ENCODE measurements at places on chromosomes 2 and 18.

DNA sequence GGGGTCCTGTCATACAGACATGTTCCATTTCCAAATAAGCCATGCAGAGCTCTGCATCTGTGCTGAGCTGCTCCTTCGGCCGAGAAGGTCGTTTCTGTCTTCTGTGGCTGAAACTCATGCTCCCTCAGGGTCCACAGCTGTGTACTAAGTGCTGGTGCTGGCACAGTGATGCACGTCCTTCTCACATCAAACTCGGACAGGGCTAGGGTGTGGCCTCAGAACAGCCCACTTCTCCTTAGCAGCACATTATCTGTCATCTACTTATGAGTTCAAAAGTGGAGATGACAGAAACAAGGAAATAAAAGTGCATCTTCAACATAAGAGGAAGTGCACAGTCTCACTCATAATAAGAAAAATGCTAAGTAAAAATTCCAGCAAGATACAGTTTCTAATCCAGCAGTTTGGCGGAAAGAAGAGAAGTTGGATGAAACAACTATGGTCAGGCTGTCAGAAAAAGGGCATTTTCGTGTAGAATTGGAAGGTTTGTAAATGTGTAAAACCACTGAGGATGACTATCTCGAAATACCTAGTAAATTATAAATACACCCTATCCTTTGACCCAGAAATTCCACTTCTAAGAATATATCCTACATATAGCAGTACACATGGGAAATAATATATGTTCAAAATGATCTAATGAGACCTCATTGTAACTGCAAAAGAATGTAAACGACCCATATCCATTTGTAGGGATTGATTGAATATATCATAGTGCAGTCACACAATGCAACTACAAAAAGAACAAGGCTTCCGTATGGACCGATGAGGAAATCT is 53.7 kb upstream of the APCDD1 start:
- DNase-seq: no peak

DNA sequence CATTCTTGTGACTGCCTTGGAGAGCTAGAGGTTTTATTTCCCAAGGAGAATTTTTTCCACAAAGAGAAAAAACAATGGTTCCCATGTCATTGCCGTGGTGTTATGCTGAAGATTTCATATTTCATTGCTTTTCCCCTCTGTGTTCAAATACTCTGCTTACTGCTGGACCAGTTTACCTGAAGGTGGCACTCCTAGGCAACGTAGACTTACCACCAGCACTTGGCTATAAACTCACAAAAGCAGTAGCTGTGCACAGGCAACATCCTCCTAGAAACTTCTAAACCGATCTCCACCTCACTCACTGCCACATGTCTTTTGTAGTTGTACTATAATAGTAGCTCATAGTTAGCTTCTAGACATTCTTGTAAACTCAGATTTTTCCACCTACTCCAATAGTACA is 1319.7 kb upstream of the CRIM1 start:
- no peak for DNase-seq

- no peak for DNase-seq
Measured at GRCh38 chr18:3193331-3193730, 26.4 kb downstream of the MYOM1 start.

DNA sequence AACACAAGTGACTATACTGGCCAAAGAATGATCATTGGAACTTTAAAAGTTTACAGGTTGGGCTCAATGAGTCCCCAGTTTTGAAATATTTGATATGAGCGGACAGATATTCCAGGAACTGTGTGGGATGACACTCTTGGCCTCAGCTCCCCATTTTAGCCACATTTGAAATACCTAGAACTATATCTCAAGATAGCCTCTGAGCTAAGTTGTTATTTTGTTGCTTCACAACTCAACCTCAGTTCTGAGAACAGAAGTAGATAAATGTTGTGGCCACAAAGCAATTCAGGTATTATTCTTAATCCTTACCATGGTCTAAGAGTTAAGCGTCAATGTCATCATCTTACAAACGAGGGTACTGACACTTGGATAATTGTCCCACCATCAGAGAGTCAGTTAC is 172.2 kb upstream of the SETBP1 start:
- no peak for DNase-seq

DNA sequence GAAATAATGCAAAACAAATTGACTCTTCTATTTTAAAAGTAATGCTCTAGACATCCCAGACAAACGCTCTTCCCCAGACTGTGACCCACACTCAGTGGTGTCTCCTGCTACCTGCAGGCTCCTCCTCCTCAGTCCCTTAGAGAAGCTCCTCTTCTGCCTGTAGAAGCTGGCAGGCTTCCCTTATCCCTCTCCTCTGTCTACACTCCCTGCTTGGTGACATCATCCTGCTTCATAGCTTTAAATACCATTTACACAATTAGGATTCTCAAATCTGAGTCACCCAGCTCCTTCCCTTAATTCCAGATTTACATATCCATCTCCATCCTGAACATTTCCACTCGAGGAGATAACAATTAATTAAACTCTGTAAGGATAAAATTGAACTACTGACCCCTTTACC is 167.9 kb downstream of the FBXO15 start:
- no peak for DNase-seq

DNA sequence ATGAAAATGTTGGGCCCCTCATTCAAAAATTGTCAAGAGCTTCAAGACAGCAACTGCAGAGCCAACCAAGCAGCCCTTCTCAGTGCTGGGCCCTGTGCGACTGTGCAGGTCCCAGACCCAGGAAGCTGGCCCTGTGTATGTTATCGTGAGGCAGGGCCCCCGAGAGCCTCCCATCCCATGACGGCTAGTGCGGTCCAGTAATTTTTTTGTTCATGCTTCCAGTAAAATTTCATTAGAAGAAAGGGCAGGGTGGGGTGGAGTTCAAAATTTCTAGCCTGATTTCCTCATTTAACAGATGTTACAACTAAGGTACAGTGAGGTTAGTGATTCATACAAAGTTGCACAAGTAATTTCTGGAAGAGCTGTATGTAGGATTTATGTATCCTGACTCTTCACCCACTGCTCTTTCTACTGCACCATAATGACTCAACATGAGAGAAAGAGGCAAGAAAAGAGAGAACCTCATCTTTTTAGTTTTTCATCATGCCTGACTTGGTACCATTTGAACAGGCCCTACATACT is 105.5 kb downstream of the ZEB2 start:
- no peak for DNase-seq

GRCh38 chr2:67627456-67628207 is 230.5 kb downstream of the ETAA1 start:
- DNase-seq: no peak

DNA sequence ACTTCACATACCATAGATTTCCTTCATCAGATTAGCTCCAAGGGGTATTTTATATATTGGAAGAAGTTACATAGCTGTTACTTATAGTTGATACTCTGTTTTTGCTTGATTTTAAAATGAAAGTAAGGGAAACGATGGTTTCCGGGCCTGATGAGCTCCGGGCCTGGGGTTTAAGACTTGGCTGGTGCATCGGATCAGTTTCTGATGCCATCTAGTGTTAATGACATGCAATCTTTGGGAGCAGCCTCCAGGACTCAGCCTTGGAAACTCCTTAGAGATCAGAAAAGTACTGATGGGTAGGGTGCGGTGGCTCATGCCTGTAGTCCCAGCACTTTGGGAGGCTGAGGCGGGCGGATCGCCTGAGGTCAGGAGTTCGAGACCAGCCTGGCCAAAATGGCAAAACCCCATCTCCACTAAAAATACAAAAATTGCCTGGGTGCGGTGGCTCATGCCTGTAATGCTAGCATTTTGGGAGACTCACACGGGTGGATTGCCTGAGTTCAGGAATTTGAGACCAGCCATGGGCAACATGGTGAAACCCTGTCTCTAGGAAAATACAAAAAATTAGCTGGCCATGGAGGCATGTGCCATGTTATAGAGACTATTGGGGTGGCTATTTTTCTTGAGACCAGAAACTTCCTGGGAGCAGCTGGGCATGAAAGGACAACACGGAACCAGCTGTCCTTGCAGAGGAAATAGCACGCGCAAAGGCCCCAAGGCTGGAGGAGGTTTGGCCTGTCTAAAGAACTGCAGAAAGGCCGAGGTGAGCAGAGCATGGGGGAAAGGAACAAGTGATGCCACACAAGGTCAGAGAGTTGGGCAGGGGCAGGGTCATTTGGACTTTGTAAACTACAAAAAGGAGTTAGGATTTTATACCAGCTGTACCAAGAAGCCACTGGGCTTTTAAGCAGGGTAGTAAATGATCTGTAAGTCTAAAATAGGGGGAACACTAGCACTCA is 46.9 kb upstream of the CNOT11 start:
- DNase-seq: peak; percentile 52

DNA sequence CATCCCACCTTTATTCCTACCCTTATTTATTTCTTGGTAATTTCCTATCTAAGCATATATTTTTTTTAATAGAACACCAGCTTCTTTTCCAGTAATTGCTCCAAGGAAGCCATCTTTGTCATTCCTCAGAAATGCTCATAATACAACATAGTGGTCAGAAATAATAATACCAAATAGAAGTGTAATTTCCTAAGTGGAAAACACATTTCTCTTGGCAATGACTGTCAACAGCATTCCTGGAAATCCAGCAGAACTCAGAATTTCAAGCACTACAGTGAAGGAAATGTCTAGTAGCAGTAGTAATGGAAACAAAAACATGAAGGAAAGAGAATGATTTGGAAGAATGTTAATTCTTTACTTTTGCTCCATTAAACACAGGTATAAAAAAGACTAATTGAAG is 56.6 kb downstream of the GDF7 start:
- no peak for DNase-seq

DNA sequence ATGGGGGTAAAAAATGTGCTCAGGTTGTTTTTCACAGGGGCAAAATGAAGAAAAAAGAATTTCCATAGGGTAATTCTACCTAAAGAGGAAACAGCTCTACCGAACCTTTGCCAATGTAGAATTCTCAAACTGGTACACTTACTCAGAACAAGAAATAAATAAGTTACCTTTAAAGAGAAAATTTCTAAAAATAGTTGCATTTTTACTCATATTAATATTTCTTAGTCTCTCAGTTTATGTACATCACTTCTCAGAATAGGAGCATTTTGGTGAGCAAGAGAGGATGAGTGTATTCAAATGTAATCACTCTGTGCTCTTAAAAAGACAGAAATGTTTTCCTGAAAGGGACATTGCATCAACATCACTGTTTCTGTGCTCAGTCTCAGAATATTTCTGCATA is 574.7 kb upstream of the SLC8A1 start:
- DNase-seq: no peak

GRCh38 chr2:33247365-33247764 is 229.1 kb upstream of the RASGRP3 start:
- no peak for DNase-seq

GRCh38 chr2:50791271-50791670 is 240.7 kb downstream of the NRXN1 start:
- DNase-seq: no peak

GRCh38 chr2:196534495-196534894 is 105.0 kb upstream of the CCDC150 start:
- no peak for DNase-seq

GRCh38 chr2:98830571-98831145 is 99.7 kb upstream of the MGAT4A start:
- no peak for DNase-seq

- no peak for DNase-seq
Measured at GRCh38 chr2:71333619-71334018, 2.0 kb downstream of the ZNF638 start.

DNA sequence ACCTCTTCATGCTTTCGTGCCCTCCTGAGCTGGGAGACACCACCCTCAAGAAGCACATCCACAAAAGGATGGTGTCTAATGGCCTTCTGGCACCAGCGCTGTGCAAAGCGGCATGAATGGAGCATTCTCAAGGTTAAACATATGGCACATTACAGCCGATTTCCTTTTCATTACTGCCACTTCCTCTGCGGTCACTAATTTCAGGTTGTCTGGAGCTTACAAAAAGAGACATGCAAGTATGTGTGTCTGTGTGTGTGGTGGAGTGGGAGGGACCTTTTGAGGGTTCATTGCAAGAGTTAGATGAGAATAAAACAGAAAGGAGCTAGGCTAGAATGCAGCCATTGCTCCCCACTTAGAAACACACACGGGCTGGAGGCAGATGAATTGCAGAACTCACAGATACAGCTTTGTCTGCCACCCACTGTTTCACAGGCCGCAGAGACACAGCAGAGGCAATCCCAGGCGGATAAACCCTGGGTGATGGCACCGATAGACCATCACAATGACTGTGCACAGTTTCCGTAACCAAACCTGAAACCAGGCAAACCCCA is 76.0 kb downstream of the TGIF1 start:
- no peak for DNase-seq

DNA sequence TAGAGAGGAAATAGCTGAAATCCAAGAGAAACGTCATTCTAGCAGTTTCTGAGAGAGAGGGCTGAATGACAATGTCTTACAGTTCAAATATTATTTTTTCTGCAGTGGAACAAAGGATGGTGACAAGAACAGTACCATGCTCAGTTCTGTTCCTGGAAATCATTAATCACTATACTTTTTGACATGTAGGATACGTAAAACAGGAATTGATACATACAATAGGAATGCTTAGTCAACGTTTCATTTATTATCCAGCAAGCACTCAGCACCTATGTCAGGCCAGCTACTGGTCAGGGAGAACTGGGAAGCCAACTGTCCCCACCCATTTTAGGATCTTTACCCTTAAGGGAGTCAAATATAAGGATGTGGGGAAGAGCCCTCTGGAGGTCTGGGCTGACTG is 114.7 kb downstream of the DHRS9 start:
- DNase-seq: no peak

GRCh38 chr2:161136696-161137324 is 23.4 kb upstream of the TANK start:
- DNase-seq: no peak

DNA sequence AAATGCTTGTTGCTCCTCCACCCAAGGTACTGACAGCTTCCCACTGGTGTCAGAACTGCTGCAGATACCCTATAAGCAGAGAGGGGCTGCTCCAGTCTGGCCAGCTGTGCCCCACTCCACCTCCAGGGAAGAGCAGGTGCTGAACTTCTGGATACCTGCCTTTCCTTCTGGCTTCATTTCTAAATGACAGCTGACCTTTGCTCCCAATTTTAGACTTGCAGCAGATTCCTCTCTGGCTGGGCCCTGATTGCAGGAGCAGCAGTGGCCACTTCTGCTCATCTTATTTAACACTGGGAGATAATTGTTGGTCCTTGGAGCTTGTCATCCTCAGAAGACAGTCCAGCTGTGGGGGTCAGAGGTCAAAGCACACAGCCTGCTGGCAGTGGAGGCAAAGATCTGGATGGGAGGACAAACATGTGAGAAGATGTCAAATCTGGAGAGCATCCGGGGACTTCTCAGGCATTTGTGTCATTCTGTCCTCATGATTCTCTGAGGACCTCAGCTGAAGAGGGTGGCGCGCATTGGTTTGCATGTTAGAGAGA is 38.9 kb downstream of the SETBP1 start:
- DNase-seq: no peak

GRCh38 chr2:43462866-43463641 is 132.8 kb downstream of the THADA start:
- DNase-seq: peak; percentile 81

DNA sequence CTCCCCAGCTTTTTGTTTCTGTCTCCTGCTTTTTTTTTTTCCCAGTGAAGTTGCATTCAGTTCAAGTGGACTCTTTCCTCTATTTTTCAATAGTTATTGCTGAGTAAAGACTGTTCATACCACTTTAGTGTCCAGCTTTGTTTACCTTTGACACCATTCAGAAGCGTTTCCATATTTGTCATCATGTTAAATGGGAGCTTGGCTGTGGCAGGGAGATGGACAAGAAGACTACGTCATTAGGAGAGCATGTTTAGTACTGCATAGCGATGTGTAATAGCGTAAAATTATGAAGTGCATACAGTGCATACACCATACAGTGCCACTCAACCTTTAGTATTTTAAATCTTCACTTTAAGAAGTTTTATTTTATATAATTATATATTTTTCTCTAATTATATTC is 655.9 kb downstream of the DCC start:
- DNase-seq: peak; percentile 63
